ENCODE measurements at places on chromosomes 3 and 15. TPM values are rescaled to one million over a fixed set of nuclear protein-coding genes. Genes with fewer than 3 reads are reported as not detected.

The PP2D1 gene
- polyA plus RNA-seq: 0.56 TPM

The ITIH1 gene
- 0.75 TPM for polyA plus RNA-seq

GRCh38 chr3:182914341-182914740, 66.0 kb downstream of the DCUN1D1 start:
- no peak for DNase-seq

DNA sequence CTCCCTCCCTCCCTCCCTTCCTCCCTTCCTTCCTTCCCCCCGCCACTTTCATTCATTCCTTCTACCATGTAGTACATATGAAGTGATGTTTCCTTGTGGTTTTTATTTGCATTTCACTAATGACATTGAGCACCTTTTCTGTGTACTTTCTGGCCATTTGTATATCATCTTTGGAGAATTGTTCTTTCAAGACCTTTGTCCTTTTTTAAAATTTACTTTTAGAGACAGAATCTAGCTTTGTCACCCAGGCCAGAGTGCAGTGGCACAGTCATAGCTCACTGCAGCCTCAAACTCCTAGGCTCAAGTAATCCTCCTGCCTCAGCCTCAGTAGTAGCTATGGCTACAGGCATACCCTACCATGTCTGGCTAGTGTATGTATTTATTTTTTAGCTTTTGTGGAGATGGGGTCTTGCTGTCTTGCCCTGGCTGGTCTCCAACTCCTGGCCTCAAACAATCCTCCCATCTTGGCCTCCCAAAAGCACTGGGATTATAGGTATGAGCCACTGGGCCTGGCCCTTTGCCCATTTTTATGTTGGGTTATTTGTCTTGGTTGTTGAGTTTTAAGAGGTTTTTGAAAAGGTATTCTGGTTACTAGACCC, 42.0 kb upstream of the CTDSPL2 start:
- DNase-seq: no peak

DNA sequence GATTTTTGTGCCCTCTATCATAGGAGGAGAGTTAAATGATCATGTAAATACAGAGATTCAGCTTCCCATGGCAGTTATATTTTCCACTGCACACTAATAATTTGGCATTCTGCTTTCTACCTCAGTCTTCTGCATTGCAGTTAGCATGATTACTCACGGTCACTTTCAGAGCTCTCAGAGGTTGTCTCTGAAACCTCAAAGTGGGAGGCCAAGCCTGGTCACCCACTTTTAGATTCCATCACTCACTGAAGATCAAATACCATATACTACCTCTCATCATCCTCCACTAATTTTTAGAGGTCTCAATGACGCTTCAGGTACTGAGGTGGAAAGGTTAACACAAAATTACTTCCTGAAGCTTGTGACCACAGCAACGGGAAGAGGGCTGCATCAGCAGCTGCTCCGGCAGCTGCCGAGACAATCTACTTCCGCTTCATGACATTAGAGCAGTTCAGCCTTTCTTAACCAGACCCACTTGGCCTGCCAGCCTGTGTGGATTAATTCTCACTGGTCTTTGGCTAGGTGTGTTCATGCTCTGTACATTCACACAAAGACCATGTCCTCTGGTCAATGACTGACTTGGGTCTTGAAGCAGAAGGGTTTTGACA, 416.4 kb upstream of the PDZRN3 start:
- no peak for DNase-seq

DNA sequence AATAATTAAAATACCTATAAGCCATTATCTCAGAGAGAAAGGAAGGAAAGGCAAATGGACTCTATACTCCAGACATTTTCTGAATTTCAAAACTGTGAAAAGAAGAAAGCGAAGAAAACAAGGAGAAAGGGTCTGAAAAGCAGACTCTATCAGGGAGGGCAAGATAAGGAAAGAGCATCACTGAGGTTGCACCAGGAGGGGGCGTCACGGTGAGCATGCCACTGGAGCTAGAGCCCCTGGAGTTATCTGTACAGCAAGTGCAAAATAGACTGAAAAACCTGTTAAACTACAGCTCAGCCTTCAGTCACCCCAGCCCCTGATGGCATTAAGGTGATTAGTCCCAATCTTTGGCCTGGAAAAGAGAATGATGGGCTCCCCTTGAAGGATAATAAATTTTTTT, 514.3 kb downstream of the GABRG3 start:
- DNase-seq: no peak

GRCh38 chr3:25412269-25412668, 15.8 kb upstream of the RARB start:
- no peak for DNase-seq

DNA sequence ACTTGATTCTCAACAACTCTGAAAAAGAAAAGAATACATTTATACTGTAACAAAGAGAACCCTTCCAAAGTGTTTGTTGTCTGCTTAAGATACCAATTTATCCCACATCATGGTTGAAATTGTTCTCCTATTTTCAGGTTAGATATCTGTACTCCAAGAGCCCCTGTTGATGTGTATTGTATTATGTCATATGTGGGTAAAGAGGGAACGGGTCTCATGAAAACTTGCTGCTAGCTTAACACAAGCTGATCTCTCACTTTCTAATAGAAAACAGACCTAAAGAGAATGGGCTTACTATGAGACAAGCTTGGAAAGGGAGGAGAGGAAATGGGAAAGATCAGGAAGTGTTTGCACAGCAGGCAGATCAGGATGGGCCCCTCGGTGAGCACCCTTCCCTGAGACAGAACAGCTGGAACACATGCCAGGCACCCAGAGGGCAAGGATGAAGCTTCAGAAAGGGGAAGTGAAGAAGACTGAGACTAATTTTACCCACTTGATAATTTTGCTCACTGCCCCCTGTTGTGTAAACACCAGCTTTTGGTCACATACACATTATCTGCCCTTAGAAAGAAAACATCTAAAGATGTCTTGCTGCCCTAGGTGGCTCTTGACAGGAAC, 747.9 kb upstream of the CCDC54 start:
- no peak for DNase-seq

GRCh38 chr15:46297766-46298165, 662.9 kb downstream of the SQOR start:
- no peak for DNase-seq

The TRIM42 gene
- not detected for polyA plus RNA-seq

- DNase-seq: no peak
Observed at GRCh38 chr15:34794590-34795206, 651 bp downstream of the ACTC1 start.

The BBS4 gene
- polyA plus RNA-seq: 4.0 TPM

DNA sequence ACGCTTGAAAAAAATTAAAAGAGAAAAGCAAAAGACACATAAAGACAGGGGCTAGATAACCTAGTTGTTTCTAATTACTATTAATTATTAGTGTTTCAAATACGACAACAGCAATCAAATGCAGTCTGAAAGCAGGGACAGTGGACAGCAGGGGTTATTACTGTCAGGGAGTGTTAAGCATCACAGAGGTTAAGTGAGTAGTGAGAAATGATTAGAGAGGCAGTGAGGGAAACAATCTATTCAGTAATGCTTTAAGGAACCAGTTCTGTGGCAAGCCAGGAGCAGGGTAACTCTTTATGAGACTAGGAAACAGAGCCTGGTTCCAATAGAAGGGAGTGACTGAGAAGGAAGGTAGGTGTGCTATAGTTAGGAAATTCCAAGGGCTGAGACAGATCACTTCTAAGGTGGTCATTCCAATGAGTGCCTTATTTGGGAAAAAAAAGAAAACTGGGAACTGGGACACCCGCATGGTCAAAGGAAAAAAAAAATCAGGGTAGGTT, 15.0 kb downstream of the RYK start:
- no peak for DNase-seq

DNA sequence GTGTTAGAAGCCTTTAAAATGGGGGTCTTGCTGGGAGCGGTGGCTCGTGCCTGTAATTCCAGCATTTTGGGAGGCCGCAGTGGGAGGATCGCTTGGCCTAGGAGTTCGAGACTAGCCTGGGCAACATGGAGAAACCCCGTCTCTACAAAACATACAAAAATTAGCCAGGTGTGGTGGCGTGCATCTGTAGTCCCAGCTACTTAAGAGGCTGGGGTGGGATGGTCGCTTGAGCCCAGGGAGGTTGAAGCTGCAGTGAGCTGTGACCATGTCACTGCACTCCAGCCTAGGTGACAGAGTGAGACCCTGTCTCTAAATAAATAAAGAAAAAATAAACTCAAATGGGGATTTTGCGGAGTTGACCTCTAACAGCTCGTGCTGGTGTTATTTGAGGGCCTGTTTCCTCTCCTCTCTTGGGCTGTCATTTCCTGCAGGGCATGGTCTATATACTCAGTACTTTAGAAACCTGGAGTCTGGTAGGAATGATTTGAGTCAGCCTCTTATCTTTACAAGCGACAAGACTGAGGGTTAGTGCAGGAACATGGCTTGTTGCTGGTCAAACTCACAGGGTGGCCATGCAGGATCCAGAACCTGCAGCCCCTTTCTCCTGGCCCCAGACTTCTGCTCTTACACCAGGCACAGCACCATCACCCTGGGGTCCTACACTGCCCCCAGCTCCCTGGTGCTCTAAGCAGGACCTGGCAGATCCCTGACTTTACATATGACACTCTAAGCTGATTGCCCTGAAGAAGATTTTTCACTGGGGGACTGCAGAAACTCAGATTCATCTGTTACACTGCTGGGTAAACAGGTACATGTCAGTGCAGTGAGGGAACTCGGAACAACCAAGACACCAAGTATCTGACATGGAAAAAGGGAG, 15.1 kb downstream of the EHD4 start:
- DNase-seq: no peak

GRCh38 chr15:59394166-59394661, 21.5 kb upstream of the MYO1E start:
- no peak for DNase-seq

DNA sequence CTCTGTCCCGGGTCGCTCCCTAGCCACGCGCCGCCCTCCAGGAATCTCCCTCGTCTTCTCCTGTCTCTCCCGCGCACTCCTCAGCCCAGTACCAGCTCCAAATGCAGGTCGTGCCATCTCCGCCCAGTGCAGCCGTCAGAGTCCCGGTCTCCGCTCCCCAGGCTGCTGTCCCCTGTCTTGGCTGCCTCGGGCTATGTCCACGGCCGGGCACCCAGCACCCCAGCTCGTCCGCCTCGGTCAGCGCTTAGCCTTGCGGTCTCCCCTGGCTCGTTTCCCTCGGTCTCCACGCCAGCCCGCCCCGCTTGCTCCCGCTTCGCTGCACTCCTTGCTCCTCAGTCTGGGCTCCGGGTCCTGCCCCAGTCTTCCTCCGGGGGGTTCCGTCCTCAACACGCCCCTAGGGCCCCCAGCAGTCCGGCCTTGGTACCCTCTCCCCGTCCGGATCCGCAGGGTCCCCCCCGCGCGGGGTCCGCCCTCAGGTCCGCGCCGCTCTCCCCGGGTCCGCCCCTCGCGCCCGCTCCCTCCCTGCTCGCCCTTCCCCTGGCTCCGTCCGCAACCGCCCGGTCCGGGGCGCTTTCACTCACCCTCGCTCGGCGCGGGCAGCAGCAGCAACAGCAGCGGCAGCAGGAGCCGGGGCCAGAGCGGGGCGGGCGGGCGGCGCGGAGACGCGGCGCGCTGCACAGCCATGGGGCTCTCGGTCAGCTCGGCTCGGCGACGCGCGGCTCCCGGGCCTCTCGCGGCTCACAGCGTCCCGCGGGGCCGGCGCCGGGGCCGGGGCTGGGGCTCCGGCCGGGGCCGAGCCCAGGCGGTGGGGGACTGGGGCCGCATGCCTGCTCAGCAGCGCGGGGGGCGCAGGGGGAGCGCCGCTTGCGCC, 462 bp downstream of the IGDCC3 start:
- no peak for DNase-seq

DNA sequence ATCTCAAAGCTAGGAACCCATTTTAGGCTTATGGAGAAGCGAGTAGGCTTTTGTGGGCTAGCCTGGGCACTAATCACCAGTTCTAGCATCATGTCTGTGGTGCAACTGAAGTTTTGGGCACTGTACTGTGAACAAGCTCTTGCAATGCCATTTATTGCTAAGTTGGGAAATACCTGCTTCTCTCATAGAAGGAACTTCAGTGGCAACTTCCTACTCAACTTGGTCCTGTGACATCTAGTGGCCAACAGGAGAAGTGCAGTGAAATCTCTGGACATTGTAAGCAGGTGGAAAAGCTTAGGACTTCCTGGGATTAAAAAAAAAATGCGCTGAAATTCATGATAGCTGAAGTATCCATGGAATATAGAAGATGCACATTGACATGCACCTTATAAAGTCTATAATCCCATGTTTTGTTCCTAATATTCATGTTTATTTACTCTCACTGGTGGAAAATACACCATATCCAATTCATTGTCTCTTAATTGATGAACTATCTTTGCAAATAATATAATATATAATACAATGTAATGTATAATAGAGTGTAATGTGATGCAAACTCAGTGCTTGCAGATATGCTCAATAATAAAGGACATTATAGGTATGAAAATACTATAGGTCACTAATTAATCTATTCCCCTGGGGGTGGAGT, 6.5 kb upstream of the ALDH1A3 start:
- DNase-seq: peak; percentile 72

The MESP2 gene
- polyA plus RNA-seq: 0.05 TPM

DNA sequence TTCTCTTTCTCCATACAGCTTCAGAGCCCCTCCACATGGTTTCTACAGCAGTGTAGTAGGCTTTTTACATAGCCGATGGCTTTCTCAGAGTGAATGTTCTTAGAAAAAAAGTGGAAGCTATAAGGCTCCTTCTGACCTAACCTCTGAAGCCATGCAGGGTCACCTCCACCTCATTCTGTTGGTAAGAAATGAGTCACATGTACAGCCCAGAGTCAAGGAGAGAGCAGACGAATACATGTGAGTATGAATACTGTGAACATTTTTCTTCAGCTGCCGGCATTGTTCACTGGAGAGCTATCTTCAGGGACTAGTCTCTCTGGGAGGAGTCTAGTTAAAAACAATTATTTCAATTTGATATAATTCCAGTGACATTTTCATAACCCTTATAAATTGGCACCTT, 68.2 kb upstream of the THRB start:
- DNase-seq: no peak

The NEK10 gene
- not detected for polyA plus RNA-seq

GRCh38 chr3:34863485-34863884, 775.8 kb upstream of the ARPP21 start:
- DNase-seq: no peak

DNA sequence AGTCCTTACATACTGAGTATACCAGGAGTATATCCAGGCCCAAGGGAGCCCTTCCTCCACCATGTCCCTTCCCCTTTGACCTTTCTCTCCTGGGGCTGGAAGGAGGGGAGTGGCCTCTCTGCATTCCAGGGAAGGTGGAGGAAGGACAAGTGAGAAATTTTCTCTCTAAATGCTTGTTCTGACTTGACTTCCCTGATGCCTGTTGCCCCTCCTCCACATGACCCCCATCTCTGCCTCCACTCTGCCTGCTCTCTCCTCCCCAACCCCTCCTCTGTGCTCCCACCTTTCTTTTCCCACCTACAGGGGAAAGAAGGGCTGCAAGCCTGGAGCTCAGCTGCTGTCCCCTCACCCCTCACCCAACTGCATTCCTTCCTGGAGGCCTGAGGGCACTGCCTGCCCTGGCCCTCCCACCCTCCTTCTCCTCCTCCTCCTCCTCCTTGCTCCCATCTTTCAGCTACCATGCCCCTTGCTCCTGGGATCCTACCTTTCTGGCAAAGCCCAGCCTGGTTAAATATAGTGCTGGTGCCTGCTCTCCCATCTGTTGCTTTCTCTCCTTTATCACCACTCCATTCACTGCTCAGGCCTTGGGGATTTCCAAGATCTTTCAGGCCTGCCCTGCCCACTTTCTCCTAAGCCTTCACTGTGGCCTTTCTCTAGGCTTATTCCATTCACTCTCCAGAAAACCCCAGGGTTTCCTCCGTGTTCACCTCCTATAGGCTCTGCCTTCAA, 8.5 kb upstream of the DAG1 start:
- DNase-seq: no peak

The SH2D7 gene
- polyA plus RNA-seq: not detected

The MAGEF1 gene
- polyA plus RNA-seq: 1.5 TPM

Data from CD14-positive monocyte (primary cell).